CD4-positive, alpha-beta memory T cell (primary cell): ENCODE measurements at places on chromosomes 6 and 20.

DNA sequence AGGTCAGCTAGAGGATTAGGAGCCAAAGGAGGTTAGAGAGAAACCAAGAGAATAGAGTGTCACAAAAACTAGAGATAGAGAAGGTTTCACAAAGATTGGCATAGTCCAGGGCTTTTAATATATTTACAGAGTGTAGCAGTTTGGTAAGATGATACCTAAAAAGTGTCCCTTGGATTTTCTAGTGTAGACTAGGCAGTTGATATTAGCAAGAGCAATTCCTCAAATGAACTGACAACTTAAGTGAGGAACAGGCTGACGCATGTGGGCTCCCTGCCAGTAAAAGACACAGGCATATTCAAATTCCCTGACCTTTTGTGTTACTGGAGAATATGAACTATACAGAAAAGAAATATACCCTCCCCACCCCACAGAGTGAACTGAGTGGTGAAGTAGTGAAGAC, 40.1 kb downstream of the VTA1 start:
- no peak for DNase-seq

GRCh38 chr6:166615059-166615770, 11.8 kb downstream of the RPS6KA2 start:
- DNase-seq, result no peak

DNA sequence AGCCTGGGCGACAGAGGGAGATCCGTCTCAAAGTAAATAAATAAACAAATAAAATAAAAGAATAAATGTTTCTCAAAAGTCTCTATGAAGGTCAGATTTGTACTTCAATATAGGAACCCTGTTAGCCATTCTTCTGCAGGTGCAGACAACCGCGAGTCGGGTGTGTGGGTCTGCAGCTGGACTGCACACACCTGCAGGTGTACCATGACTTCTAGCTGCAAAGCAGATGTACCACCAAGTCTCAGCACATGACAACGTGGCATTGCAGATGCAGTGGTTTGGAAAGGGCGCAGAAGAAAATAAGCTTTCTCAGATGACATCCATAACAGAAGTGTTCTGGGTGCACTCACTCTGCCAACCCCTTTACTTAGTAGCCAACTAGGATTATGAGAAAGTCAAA, 239.7 kb downstream of the ATXN1 start:
- no peak for DNase-seq

- peak; percentile 33 for DNase-seq
Measured at GRCh38 chr6:36757206-36757605, 59.6 kb downstream of the RAB44 start.

GRCh38 chr6:5517796-5518195, 256.5 kb downstream of the FARS2 start:
- DNase-seq, result peak; percentile 21

- DNase-seq, result no peak
Measured at GRCh38 chr20:58420798-58421496, 31.9 kb downstream of the VAPB start.

- DNase-seq, result no peak
Measured at GRCh38 chr6:36820700-36821580, 18.3 kb downstream of the CPNE5 start.

- peak; percentile 52 for DNase-seq
Measured at GRCh38 chr6:593139-593906, 63.6 kb downstream of the HUS1B start.

DNA sequence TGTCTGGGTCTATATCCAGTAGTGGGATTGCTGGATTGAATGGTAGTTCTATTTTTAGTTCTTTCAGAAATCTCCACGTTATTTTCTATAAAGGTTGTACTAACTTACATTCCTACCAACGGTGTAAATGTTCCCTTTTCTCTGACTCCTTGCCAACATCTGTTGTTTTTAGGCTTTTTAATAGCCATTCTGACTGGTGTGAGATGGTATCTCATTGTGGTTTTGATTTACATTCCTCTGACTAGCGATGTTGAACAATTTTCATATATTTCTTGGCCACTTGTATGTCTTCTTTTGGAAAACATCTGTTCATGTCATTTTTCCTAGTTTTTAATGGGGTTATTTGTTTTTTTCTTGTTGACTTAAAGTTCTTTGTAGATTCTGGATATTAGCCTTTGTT, 99.3 kb downstream of the BMP2 start:
- no peak for DNase-seq

DNA sequence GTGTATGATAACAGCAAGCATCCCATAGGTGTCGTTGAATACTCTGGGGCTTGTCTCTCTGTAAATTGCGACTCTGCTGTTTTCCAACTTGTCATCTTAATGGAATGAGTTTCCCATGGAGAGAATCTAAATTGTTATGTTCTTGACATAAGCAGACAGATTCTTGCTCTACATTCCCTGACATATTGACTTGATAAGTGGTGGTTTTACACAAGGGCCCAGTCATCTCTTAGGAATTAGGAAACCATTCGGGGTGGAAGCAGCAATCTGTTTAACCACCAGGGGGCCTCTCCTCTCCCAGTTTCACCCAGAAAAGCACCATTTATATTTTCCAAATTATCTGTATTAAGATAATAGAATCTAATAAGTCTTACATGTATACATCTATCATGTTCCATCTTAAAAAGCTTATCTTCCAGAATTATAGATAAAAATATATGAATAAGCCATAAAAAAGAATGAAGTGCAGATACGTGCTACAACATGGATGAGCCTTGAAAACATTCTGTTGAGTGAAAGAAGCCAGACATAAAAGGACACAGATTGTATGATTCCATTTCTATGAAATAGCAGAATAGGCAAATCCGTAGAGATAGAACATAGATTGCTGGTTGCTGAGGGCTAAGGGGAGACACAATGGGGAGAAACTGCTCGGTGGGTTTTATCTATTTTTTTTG, 23.1 kb upstream of the MROH8 start:
- DNase-seq, result peak; percentile 26
